ENCODE measurements at places on chromosomes 7 and 10. TPM values are rescaled to one million over a fixed set of nuclear protein-coding genes. Genes with fewer than 3 reads are reported as not detected.

CHAT gene
- total RNA-seq: not detected

HMX3 gene
- total RNA-seq: not detected

PRKRIP1 gene
- 22.3 TPM for total RNA-seq

ADCYAP1R1 gene
- 0.02 TPM for total RNA-seq

TRPV5 gene
- total RNA-seq: not detected

LBX1 gene
- total RNA-seq: not detected

FAM53B gene
- total RNA-seq: 12.3 TPM

MPP7 gene
- total RNA-seq: 0.29 TPM

ADGRA1 gene
- 0.40 TPM for total RNA-seq

SPDYE2 gene
- not detected for total RNA-seq

CPVL gene
- total RNA-seq: 0.29 TPM

TRRAP gene
- 14.7 TPM for total RNA-seq

UNCX gene
- not detected for total RNA-seq

CNNM1 gene
- 26.9 TPM for total RNA-seq

TSPAN13 gene
- total RNA-seq: 16.4 TPM

GIMAP7 gene
- total RNA-seq: not detected

SLC26A3 gene
- total RNA-seq: not detected

AKR1C8 gene
- total RNA-seq: not detected

PDE1C gene
- 3.4 TPM for total RNA-seq

GATA3 gene
- total RNA-seq: 6.4 TPM

TMEM140 gene
- 1.1 TPM for total RNA-seq

CYP2C19 gene
- 0.12 TPM for total RNA-seq

FZD1 gene
- 2.2 TPM for total RNA-seq

GIGYF1 gene
- 11.8 TPM for total RNA-seq

GRID1 gene
- total RNA-seq: 0.22 TPM

SOSTDC1 gene
- not detected for total RNA-seq

ETV1 gene
- total RNA-seq: 2.7 TPM

CLCN1 gene
- total RNA-seq: not detected

LEP gene
- not detected for total RNA-seq

SMKR1 gene
- 10.1 TPM for total RNA-seq

ZNF485 gene
- total RNA-seq: 2.1 TPM

NPFFR1 gene
- total RNA-seq: not detected

C10orf62 gene
- total RNA-seq: not detected

PLAU gene
- total RNA-seq: 121 TPM

ABHD11 gene
- total RNA-seq: 21.2 TPM

LIPN gene
- not detected for total RNA-seq

FAM20C gene
- 45.2 TPM for total RNA-seq

PLPP4 gene
- 0.16 TPM for total RNA-seq

ATOH7 gene
- total RNA-seq: 0.15 TPM

PON3 gene
- total RNA-seq: 38.1 TPM

PTPRN2 gene
- 0.76 TPM for total RNA-seq

PSD gene
- 0.20 TPM for total RNA-seq

OPN1SW gene
- not detected for total RNA-seq
